ENCODE measurements at places on chromosomes 1 and 21. TPM values are rescaled to one million over a fixed set of nuclear protein-coding genes. Genes with fewer than 3 reads are reported as not detected.

DNA sequence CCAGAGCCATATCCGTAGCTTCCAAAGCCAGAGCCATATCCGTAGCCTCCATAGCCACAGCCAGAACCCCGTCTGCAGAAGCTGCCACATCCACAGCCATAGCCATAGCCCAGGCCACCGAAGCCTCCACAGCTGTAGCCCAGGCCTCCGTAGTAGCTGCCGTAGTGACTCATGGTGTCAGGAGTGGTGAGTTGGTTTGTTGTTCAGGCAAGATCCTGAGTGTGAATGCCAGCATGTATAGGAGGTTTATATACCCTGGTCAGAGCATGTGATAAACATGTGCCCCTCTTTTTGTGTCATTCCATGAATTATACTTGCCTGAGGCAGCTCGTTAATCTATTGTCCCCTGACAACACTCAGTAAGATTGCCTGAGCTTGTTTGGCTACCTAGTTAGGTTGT lies at the start of gene KRTAP19-1:
Gene KRTAP19-1, minus strand, starts transcription at position 223 of the 400 bp plus-strand sequence. Its CDS starts 50 bp downstream, at position 173.
- no peaks in the 10 kb centered on the region for H3K27me3 ChIP-seq
- H3K4me3 ChIP-seq, result no peak within 1 kb of the TSS
- no peaks in the 10 kb centered on the region for H3K4me1 ChIP-seq
- DNase-seq, result no peak
- H3K27ac ChIP-seq, result no peak within 1 kb of the TSS
- no peaks in the 10 kb centered on the region for H3K36me3 ChIP-seq

GRCh38 chr1:29924017-29924431 lies 687.7 kb downstream of the PTPRU start:
- no peak overlapping the region for H3K27ac ChIP-seq
- no peaks in the 10 kb centered on the region for H3K36me3 ChIP-seq
- DNase-seq, result no peak
- no peaks in the 10 kb centered on the region for H3K27me3 ChIP-seq
- H3K4me3 ChIP-seq, result no peak overlapping the region
- no peaks in the 10 kb centered on the region for H3K4me1 ChIP-seq

- DNase-seq, result no peak
- no peaks in the 10 kb centered on the region for H3K4me1 ChIP-seq
- H3K27ac ChIP-seq, result no peak overlapping the region
- no peaks in the 10 kb centered on the region for H3K27me3 ChIP-seq
Measured at GRCh38 chr1:12756768-12757413, 10.9 kb downstream of the CFAP107 start.

DNA sequence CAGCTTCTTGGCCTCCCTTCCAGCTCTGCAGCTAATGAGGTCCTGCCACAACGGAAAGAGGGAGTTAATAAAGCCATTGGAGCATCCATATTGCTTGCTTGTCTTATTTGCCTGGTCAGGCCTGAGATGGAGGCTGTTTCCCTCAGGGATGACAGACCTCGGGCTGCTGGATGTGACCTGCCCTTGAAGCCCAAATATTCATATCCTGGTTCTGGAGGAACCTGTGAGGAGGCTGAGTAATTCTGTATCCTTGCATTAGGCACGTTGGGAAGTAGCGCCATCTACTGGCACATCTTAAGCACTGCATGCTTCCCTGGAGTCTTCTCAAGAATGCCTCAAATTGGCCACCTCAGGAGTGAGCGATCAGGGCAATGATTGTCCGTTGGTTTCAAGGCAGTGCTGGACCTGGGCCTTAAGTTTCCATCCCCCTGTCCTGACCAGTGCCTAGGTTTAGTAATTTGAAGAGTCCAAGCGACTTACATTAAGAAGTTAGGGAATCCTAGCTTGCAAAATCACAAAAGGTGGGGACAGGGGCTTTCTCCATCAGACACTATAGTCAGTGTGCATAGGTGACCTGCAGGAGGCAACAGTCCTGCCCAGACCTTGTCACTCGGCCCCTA lies 13.8 kb upstream of the NASP start:
- no peak overlapping the region for H3K4me3 ChIP-seq
- no peaks in the 10 kb centered on the region for H3K36me3 ChIP-seq
- peaks cover 17% of the 10 kb centered on the region for H3K4me1 ChIP-seq
- H3K27me3 ChIP-seq, result no peaks in the 10 kb centered on the region
- peak overlapping the region; percentile 20 for H3K27ac ChIP-seq

DNA sequence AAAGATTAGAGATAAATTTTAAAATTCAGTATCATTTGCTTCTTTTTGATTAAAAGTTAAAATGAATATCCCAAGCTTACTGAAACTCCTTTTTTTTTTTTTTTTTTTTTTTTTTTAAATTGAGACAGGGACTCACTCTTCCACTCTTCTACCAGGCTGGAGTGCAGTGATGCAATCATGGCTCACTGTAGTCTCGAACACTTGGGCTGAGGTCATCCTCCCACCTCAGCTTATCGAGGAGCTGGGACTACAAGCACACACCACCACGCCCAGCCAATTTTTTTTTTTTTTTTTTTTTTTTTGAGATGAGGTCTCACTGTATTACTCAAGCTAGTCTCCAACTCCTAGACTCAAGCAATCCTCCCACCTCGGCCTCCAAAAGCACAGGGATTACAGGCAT lies 92.1 kb upstream of the RGS18 start:
- no peak overlapping the region for H3K27ac ChIP-seq
- H3K36me3 ChIP-seq, result no peaks in the 10 kb centered on the region
- H3K4me3 ChIP-seq, result no peak overlapping the region

DNA sequence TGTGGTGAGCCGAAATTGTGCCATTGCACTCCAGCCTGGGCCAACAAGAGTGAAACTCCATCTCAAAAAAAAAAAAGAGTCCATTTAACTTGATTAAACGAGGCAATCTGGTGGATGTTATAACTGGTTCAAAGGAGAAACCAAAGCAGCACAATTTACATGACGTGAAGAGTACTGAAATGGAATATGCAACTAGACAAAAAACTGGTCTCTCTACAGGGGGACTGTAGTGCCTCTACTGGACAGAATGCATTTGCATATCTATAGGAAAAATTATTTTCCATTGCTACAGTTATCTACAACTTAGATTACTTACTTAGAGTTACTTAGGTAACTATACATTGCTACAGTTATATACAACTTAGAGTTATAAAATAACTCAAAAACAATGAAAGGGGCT lies 2.7 kb upstream of the CAPN2 start:
- H3K27me3 ChIP-seq, result no peaks in the 10 kb centered on the region
- H3K27ac ChIP-seq, result peak overlapping the region; percentile 88
- DNase-seq, result no peak
- peaks cover 70% of the 10 kb centered on the region for H3K4me1 ChIP-seq
- no peaks in the 10 kb centered on the region for H3K36me3 ChIP-seq

- H3K27ac ChIP-seq, result no peak overlapping the region
- no peaks in the 10 kb centered on the region for H3K4me1 ChIP-seq
- no peak for DNase-seq
- H3K27me3 ChIP-seq, result no peaks in the 10 kb centered on the region
Measured at GRCh38 chr1:147641291-147641690, 29.0 kb downstream of the ACP6 start.

DNA sequence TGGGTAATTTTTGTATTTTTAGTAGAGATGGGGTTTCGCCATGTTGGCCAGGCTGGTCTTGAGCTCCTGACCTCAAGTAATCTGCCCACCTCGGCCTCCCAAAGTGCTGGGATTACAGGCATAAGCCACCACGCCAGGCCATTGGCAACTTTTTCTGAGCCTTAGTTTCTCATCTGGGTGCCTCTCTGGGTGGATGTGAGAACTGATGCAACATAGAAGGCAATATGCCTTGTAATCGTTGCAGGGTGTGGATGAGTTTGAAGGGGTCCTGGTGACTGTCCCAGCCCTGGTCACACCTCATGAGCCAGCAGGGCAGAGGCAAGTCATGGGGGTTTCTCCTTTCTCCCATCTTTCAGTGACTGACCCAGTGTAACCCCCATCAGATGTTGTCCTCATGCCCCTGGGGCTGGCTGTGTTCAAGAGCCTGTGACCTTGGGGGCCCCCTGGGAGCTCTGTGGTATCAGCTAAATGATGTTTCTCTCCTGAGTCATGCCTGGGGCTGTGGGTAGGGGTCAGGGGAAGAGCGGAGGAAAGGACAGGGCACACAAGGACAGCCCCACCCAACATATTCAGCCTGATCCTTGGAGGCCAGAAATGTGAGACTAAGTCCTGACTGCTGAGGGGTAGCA lies 3.6 kb downstream of the COL9A2 start:
- peaks cover 7% of the 10 kb centered on the region for H3K27me3 ChIP-seq
- H3K4me1 ChIP-seq, result peaks cover 36% of the 10 kb centered on the region
- peak; percentile 94 for DNase-seq
- no peak overlapping the region for H3K4me3 ChIP-seq
- H3K27ac ChIP-seq, result no peak overlapping the region

Gene CACNA1S
- not detected for total RNA-seq

Gene RHBDL2
- total RNA-seq, result 9.6 TPM

Gene KCNN3
- 7.4 TPM for total RNA-seq
